RWPE1 (cell line): ENCODE measurements at places on chromosomes 6 and 20.

DNA sequence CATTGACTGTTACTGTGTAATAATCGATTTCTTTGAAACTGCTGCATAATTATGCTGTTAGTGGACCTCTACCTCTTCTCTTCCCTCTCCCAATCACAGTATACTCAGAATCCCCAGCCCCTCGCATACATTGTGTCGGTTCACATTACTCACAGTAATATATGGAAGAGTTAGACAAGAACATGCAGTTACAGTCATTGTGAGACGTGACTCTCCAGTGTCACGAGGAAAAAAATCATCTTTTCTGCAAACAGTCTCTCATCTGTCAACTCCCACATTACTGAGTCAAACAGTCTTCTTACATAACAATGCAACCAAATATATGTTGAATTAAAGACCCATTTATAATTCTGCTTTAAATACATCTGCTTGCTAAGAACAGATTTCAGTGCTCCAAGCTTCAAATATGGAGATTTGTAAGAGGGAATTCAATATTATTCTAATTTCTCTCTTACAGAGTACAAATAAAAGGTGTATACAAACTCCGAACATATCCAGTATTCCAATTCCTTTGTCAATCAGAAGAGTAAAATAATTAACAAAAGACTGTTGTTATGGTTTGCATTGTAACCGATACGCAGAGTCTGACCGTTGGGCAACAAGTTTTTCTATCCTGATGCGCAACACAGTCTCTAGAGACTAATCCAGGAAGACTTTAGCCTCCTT, 113.3 kb downstream of the TMEM242 start:
- no peak for DNase-seq

- no peak for DNase-seq
Observed at GRCh38 chr20:22768266-22769178, 184.2 kb upstream of the FOXA2 start.

DNA sequence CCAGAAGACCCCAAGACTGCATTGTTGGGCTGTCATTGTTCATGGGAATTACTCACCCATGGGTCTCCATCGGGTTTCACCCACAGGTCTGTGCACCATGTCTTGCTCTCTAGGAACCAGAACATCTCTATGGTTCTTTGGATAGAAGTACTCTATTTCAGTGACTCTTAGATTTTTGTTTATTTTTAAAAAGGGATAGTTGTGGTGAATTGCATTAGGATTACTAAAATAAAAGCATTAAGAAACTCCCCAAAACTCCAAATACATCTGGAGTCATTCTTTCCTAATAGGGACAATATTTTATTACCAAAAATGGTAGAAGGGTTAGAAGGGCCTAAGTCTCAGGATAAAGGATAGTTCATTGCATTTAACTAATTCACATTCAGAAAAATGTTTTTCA, 166.9 kb upstream of the TNFAIP3 start:
- no peak for DNase-seq

- DNase-seq = no peak
Observed at GRCh38 chr6:108839083-108839642, 9.1 kb upstream of the ARMC2 start.

GRCh38 chr6:54094786-54095185, 16.5 kb upstream of the MLIP start:
- DNase-seq = no peak

DNA sequence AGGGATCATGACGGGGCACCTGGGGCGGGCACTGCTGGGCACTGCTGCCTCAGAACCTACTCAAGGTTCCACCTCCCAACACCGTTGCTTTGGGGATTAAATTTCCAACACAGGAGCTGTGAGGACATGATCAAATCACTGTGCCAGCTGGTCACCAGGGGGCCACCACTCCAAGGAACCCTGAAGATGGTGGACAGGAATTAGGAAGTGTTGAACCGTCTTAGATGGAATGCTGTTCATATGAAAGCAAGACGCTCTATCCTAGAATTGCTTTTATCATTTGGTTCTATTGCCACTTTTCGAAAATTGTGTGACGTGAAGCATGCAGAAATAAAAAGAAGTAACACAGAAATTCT, 140.3 kb downstream of the DLL1 start:
- no peak for DNase-seq

DNA sequence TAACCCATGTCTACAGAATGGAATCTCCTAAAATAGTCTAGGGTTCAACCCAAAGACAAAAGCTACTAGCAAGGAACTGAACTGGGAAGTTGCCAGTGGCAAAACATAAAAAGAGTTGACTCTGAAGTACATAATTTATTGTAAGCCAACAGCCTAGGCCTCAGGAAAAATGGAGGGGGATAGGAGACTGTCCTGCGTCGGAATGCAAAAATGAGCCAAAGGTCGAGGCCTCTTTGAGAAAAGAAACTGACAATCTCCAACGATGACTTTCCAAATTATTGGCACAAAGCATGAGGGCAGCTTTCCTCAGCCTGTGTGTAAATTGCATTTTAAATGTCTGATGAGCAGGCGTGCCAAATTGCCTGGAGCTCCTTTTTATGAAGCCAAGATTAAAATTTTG, 2.1 kb downstream of the COL12A1 start:
- no peak for DNase-seq

GRCh38 chr20:44619294-44619693, 32.2 kb downstream of the ADA start:
- no peak for DNase-seq

GRCh38 chr20:43842126-43843020, 72.3 kb upstream of the TOX2 start:
- DNase-seq = no peak

GRCh38 chr6:104728448-104728847, 131.3 kb downstream of the HACE1 start:
- no peak for DNase-seq

DNA sequence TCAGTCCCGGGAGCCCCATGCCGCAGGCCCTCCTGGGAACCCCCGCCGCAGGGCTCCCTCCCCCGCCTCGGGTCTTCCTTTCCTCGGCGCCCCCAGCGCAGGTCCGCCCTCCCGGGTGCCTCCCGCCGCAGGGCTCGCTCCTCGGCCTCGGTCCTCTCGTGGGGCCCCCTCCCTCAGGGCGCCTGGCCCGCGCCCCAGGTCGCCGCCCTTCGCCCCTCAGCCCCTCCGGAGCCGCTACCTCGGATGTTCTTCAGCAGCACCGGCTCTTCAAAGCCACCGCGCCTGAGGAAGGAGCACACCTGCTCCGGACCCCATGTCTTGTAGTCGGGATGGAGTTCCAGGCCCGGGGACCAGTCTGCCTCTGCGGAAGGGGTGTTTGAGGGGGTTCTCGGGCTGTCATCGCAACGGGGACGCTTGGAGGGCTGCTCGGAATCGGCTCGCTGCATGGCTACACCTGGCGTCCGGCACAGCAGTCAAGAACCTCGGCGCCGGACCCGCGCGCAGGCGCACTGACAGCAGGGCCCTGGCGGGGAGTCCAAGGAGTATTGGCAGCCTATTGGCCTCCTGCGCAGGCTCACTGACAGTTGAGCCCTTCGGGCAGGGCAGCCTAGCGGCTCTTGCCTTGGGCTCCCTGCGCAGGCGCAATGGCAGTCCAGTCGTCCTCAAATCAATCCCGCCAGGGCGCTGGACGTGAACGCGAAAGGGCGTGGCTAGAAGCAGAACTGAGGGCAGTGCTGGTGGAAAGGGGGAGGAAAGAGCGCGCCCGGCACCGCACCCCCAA, at the start of gene SAMHD1:
Gene SAMHD1 (minus strand): TSS at position 511 of the 781 bp plus-strand sequence. CDS start 65 bp downstream, at position 446.
- peak; percentile 100 for DNase-seq

- peak; percentile 64 for DNase-seq
Observed at GRCh38 chr6:122798099-122798641, 9.1 kb downstream of the SMPDL3A start.

DNA sequence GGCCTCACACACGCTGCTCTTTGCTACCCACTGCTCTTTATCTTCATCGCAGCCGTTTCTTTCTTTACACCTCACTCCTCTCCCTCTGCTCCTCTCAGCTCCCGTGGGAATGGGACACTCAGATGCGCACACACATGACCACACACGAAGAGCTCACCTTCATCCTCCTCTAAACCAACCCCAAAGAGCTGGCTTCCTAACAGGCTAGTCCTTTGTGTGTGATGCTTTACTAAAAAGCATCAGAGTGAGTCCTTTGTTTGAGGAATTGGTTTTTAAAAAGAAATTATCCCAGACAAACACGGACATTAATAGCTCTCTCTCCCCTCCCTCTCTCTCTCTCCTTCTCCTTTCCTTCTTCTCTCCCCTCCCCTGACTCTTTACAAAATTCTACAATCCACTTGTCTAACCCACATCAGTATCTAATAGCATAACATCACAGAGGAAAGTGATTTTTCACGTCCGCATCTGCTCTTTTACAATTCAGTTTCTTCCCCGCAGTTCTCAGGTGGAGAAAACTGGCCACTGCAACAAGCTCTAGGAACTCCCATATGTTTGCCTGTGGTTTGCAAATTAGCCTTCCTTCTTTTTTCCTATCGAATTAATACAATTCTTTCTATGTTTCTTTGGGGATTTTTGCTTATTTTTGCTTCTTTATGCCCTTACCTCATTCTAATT, 306.8 kb upstream of the CNR1 start:
- DNase-seq = no peak

DNA sequence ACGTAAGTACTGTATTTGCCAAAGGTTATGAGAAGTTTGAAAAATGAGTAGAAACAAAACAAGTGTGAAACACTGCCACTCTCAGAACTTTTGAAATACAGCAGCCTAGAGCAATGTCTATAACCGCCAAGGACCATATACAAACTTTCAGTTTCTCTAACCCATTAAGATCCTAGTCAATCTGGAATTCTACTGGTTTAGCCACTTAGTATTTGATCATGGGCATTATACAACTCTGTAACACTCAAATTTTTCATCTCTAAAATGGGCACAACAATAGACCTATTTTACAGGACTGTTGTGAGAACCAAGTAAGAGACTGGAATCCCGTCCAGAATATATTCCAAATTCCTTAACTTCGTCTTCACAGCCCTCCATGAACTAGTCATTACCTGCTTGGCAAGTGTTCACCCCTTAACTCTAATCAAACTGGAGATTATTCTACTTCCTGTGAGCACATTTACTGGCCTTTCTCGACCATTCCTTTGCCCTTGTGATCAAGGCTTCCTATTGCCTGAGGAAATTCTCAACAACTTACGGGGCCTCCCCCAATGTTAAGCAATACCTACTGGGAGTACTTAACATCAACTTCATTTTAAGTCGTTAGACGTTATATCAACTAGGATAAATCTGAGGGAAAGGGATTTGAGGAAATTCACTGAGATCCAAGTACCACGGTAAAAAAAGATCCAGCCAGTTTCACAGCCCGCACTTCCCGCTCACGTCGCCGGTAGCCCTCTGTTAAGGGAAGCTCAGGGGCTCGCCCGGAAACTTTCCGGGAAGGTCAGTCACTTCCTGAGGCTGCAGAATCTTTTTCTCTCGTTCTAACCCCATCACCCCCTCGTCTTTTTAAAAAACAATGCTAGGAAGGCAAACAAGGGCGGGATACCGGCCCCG, 1.1 kb downstream of the EIF2S2 start:
- peak; percentile 52 for DNase-seq

DNA sequence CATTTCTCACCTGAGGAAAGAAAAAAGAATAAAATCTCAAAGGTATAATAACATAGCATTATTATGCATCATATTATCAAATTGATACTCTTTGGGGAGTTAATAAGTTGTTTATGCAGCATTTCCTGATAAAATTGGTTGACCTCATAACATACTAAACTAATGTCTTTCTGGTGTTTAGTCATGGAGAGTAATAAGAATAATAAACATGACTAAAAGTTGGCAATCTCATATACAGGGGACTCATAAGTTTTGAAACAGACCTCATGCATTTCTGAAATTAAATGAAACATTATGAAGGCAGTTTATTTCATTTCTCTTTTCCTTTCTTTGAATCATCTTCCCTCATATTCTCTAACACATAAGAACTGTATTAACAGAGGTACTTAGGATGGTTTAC, 60.5 kb upstream of the PRDM1 start:
- DNase-seq = no peak

DNA sequence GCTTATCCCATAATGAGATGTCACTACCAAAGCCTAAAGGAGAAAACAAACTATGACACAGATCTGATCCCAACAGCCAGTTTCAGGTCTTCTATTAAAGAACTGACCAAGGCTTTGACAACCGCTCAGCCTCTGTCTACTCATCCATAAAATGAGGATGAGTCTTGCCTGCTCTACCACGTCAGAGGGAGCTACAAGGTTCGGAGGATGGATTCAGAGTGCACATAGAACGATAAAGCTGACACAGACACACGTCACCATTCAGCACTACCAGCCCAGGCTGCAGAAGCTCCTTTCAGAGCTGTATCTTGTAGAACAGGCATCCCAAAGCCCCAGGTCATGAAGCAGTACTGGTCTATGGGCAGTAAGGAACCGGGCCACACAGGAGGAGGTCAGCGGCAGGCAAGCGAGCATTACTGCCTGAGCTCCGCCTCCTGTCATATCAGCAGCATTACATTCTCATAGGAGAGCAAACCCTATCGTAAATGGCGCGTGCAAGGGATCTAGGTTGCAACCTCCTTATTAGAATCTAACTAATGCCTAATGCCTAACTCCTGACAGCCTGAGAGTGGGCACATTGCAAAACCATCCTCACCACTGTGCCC, 25.1 kb downstream of the KIF16B start:
- DNase-seq = no peak

GRCh38 chr6:168090064-168090690, 11.2 kb upstream of the FRMD1 start:
- DNase-seq = no peak

- DNase-seq = no peak
Observed at GRCh38 chr6:75863001-75863400, 114.0 kb downstream of the MYO6 start.

- no peak for DNase-seq
Observed at GRCh38 chr6:9511157-9511556, 903.7 kb downstream of the TFAP2A start.

GRCh38 chr6:67888546-67888885, 746.6 kb upstream of the ADGRB3 start:
- DNase-seq = no peak

DNA sequence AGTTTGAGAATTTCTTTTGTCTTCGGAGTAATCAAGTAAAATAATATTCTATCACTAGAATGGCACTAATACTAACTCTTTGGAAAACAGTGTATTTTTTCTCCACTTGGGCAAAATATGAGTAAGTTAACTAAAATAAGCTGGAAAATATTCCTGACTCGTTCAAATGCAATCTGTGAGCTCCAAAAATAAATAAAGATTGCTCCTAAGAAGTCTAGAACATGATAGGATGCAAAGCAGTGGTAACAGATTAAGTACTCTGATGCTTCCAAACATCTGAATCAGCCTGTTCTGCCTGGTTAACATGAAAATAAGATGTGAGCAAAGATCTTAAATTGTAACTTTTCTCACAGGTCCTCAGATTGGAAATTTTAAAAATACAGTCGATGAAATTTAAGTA, 285.1 kb upstream of the ID4 start:
- DNase-seq = no peak
